Stimulated activated CD8-positive, alpha-beta memory T cell treated with anti-CD3 and anti-CD28 coated beads, Interleukin-4, amount 100 ng/mL, for 4 hours (primary cell): ENCODE measurements at places on chromosomes 5 and 9.

GRCh38 chr9:131187957-131188356 lies 62.6 kb downstream of the NUP214 start:
- no peak for DNase-seq

DNA sequence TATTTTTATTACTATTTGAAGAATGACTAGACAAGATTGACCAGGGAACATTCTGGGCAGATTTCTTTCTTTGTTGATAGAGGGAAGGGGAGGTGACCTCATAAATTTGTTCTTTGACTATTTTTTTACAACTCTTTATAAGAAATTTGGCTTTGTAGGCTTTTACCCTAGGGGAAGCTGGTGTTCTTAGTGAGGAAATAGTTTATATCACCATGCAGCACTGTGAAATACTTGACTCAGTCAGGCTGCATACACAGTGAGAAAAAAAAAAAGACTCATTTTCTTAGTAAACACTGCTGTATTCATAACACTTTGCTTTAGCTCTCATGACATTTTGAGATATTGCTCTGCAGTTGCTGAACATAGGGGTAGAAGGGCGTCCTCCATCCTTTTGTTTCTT lies 336.6 kb upstream of the PIK3R1 start:
- DNase-seq, result no peak

DNA sequence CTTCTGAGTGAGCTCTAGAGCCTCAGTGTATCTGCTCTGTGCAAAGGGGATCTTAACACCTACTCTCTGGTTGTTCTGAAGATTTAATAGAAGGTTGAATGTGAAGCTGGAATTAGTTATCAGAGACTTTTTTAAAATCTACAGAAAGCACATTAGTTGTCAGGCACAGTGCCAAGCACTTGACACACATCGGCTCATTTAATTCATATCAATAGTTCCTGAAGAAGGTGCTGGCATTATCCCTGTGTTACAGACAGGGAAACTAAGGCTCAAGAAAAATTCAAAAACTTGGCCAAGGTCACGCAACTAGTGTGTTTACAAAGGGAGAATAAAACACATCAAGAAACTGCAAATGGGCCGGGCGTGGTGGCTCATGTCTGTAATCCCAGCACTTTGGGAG lies 80.2 kb downstream of the FGF18 start:
- DNase-seq, result no peak

DNA sequence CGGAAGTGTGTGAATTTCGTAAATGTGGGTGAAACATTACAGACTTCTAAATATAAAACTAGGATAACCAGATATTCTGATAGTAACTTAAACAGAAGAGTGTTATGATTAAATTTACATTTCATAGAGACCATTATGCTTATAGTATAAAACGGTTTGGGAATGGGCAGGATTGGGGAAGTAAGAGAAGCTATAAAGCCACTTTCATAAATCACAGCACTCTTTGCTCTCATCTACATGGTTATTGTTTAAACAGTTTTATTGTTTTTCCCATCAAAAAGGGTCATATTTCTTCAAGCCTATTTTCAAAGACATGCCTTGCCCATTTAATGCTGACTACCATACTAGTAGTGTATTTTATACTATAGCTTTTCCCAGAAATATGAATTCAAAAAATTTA lies 9.2 kb downstream of the ZFR start:
- DNase-seq, result no peak

GRCh38 chr5:135373736-135374515 lies 25.1 kb downstream of the MACROH2A1 start:
- no peak for DNase-seq

- DNase-seq, result no peak
Measured at GRCh38 chr5:54309276-54309675, 1.1 kb downstream of the ARL15 start.

DNA sequence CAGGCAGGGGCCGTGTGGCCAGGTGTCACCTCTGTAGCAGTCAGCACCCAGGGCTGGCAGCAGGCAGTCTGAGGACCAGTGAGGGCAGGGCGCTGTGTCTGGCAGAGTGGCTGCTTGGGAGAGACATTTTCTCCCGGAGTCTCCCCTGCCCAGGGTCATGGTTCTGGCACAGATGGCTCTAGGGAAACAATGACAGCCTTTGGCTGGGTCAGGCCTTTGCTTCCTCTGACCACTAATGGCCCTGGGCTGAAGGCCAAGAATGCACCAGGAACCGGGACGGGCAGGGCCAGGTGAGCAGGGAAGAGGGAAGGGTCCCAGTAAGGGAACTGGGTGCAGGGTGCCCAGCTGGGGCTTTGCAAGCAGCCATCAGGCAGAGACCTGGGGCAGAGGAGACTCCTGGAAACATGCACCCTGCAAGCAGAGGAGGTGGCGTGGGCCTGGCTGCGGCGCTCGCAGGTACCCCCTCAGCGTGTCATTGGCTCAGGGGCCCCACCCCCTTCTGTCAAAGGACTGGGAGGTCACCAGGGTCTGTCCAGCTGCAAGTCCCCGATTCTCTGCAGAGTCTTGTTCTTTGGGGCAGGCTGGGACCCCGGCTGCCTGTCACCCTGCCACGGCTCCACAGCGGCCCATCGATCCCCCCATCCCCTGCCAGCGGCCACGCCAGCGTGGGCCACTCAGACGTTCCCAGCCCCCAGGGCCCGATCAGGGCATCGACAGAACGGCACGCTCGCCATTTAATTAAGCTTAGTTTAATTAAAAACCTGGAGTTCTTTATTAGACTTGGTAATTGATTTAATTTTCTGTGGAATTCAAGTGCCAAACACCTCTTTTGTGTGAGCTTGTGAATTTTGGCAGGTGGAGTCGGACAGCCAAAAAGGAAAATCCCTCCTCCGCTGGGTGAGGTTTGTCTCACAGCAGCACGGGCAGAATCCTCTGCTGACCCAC lies 18.9 kb upstream of the TMEM250 start:
- DNase-seq, result no peak
